Activated CD8-positive, alpha-beta memory T cell treated with anti-CD3 and anti-CD28 coated beads for 1 hour (primary cell): ENCODE measurements at places on chromosomes 2 and 18.

GRCh38 chr2:80579756-80580155, 275.2 kb upstream of the LRRTM1 start:
- DNase-seq, result no peak

- no peak for DNase-seq
Observed at GRCh38 chr2:46873604-46874068, 42.0 kb downstream of the MCFD2 start.

GRCh38 chr2:62349788-62350187, 153.9 kb downstream of the B3GNT2 start:
- no peak for DNase-seq

- no peak for DNase-seq
Observed at GRCh38 chr2:60675301-60675700, 80.8 kb upstream of the PAPOLG start.

- DNase-seq, result no peak
Observed at GRCh38 chr2:96107708-96108065, 8.7 kb downstream of the ADRA2B start.

DNA sequence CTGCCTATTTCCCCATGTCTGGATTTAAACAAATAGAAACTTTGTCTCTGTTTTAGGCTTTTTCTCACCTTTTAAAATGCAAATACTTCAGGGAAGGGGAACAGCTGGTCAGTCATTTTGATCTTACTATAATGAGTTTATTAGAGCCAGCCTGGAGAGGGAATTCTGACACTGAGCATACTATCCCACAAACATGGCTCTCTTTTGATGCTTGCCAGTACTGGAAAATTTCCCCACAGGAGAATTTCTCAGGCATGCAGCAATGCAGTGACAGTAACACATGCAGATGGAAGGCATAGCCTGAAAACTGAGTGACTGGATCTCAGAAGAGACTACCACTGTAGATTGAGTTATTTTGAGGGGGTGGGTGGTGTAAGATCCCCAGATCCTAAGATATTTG, 974.3 kb upstream of the CELF4 start:
- DNase-seq, result no peak

DNA sequence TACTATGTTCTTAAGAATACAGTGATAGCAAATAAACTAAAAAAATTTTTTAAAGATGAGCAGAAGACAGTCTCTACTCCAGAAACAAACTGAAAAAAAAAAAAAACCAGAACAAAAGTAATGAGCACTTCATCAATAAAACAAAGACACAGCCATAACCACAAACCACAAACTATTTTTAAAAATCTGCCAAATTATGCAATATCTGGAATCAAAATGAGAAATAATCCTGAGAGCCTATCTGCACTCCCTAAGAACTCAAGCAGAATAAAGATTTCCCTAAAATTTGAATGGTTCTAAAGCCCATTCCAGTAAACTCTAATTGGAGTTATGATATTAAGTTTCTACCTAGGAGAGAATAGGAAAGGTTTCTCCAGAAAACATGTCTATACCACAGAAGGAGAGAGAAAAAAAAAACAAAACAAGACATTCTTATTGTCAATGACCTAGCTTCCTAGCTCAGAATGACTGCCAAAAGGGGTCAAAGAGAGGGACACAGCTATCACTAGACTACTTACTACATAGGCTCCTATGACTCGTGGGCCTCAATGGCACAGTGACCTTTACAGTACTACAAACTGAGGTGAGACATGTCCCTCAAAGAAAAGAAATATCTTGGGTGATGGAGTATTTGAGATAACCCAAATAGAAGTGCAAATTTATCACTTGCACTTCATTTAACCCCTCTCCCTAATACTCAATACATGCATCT, 262.8 kb downstream of the ZEB2 start:
- no peak for DNase-seq

DNA sequence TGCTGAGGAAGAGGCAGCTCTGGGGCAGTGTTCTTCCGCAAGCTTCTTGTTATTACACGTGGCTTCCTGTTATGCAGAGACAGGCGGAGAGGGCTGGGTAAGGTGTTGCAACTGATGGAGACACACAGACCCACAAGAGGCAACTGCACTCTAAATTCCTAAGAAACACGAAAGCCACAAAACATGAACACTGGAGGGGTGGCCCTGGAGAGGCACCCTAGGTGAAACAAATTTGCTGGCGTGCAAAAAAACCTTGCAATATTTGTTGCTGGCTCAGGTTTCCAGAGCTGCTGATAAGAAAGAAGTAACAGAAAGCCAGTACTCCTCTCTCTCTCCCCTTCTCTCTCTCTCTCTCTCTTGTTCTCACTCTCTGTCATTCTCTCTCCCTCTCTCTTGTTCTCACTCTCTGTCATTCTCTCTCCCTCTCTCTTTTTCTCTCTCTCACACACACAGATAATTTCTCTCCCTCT, 31.8 kb downstream of the ARHGAP25 start:
- peak; percentile 32 for DNase-seq

DNA sequence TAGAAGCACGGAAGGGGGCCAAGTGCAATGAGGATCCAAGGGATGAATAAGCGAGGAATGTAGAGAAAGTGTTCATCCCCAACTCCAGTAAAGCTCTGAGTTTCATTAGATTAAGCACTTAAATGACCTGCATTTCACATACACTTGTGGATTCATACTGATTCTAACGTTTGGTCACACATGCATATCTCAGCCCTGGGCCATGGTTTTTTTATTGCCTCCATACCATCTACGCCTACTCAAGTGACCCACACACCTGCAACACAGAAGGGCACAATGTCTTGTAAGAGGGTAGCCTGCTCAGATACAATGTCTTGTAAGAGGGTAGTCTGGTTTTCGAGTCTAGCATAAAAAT, 566 bp upstream of the MRPS5 start:
- DNase-seq, result no peak

DNA sequence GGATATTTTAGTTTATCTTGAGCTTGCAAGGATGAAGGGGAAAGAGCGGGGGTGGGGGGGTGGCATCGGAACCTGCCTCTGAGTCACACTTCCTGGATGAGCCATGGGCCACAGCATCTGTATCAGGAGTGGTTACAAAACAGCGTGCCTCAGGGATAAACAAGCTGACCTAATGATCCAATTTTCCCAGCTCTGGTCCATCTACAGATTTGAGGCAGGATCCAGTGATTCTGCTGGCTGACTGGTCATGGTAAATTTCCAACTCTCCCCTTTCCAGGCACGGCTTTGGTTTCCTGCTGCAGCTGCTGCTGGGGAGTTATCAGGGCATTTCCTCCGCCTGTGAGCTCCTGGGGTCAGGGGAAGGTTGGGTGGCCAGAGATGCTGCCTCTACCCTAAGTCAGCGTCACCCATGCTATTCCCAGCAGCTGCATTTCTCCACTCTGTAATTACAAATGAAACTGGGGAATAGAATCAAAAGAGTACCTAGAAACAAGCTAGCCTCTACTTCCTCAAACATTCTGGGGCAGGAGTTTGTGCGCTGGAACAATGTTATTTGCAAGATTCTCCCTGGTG, 4.7 kb upstream of the HPCAL1 start:
- peak; percentile 24 for DNase-seq

DNA sequence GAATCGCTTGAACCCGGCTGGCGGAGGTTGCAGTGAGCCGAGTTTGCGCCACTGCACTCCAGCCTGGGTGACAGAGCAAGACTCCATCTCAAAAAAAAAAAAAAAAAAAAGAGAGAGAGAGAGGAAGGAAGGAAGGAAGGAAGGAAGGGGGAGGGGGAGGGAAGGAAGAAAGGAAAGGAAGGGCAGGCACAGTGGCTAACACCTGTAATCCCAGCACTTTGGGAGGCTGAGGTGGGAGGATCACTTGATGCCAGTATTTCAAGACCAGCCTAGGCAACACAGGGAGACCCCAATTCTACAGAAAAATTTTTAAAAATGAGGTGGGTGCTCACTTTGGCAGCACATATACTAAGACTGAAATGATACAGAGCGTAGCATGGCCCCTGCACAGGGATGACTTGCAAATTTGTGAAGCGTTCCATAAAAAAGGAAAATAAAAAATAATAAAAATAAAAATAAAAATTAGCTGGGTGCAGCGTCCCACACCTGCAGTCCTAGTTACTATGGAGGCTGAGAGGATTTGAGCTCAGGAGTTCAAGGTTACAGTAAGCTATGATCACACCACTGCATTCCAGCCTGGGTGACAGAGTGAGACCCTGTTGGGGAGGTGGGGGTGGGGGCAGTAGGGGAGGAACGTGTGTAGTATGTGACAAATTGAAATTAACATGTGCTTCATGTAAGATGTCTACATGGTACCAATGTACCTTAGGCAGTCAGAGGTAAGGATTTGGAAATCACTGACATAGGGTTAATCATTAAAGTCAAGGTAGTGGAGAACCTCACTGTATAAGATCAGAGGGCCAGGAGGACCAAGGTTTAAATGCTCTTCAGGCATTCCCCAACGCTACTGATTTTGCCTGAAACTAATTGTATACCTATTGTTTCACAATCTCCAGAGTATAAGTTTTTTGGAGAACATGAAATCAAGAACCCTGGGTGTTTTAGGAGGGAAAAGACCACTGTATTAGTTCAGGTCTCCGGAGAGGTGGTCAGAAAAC, 1.4 kb downstream of the WDCP start:
- no peak for DNase-seq

DNA sequence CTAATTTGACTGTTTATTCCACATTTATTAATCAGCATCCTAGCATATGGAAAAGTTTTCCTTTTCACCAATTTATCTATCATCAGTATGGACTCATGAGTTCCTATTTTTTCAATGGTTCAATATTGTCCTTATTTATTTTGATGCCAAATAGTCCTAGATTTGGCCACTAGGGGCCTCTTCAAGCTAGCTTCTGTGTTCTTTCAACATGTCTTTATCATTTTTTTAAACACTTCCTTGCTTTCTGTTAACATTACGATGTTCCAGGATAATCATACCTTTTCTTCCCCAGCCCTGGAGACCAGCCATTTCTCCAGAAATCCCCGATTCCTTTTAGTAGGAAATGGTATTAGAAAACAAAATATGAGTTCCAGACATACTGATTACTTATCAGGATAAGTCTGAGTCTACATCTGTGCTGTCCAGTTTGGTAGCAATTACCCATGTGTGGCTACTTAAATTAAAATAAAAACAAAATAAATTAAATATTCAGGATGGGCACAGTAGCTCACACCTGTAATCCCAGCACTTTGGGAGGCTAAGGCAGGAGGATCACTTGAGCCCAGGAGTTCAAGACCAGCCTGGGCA, 70.6 kb downstream of the RPE start:
- no peak for DNase-seq

DNA sequence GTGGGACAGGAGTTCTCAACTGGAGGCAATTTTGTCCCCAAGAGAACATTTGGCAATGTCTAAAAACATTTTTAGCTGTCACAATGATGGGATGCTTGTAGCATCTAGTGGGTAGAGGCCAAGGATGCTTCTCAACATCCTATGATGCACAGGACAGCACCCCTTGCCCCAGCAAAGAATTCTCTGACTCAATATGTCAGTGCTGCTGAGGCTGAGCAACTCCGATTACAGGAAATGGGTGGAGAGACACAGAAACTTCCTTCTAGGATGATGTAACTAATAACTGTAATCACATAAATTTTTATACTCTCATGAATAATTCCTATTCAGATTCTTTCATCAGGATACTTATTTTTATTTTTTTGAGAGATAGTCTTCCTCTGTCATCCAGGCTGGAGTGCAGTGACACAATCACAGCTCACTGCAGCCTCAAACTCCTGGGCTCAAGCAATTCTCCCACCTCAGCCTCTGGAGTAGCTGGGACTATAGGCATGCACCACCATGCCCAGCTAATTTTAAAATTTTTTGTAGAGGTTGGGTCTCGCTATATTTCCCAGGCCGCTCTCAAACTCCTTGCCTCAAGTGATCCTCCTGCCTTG, 120.3 kb upstream of the ACAA2 start:
- no peak for DNase-seq
